A549 treated with DMSO at 1 μM for 4 hours (cell line): ENCODE measurements at places on chromosomes 16 and 17. TPM values are rescaled to one million over a fixed set of nuclear protein-coding genes. Genes with fewer than 3 reads are reported as not detected.

C1QTNF8 gene
- not detected in 5 replicates for total RNA-seq

DDX19B gene
- total RNA-seq, result 29.9 to 37.7 TPM (median 31.5 TPM) in 5 replicates

SCNN1G gene
- 0.03 to 0.07 TPM (median 0.06 TPM) in 3 of 5 replicates, not detected in the others for total RNA-seq

RAB11FIP4 gene
- 1.5 to 3.5 TPM (median 1.7 TPM) in 5 replicates for total RNA-seq

SCGB1C2 gene
- total RNA-seq, result not detected in 5 replicates

OR3A3 gene
- not detected in 5 replicates for total RNA-seq

CD300A gene
- 0.06 to 1.1 TPM (median 0.08 TPM) in 4 of 5 replicates, not detected in the other for total RNA-seq

RNU2-1 gene
- total RNA-seq, result not detected in 5 replicates
